BJ (cell line): ENCODE measurements at places on chromosomes 11 and 22. TPM values are rescaled to one million over a fixed set of nuclear protein-coding genes. Genes with fewer than 3 reads are reported as not detected.

DNA sequence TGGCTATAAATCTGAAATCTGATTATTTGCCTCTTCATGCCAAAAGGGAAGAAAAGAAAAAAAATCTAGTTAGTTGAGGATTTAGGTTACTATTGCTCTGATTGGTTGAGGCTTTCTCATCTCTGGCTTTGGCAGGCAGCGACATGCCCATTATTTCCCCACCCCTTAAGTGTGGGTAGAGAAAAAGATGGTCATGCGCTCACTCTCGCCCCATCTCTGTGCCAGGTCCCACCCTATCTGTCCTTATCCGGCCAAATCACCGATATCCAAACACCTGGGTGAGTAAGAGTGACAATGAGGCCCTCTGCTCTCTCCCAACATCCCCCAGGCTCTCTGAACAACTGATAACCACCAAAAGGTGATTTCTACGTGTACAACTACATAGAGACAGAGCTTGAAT lies 31.2 kb upstream of the SNX19 start:
- DNase-seq = no peak

DNA sequence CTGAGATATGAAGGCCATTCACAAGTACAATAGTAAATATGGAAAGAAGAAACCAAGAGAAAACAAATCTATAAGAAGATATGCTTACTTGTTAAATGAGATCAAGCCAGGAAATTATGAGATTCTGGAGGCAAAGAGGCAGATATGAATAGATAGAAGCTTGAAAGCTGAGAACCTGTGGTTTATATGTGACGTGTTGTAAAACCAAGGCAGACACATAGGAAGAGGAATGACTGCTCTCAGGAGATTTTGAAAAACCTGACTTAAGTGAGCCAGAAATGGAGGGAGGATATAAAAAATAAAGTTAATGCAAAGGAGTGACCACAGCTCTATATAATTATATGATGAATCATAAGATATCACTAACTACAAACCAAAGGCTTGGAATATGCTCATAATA lies 1160.5 kb upstream of the CNTN5 start:
- no peak for DNase-seq

DNA sequence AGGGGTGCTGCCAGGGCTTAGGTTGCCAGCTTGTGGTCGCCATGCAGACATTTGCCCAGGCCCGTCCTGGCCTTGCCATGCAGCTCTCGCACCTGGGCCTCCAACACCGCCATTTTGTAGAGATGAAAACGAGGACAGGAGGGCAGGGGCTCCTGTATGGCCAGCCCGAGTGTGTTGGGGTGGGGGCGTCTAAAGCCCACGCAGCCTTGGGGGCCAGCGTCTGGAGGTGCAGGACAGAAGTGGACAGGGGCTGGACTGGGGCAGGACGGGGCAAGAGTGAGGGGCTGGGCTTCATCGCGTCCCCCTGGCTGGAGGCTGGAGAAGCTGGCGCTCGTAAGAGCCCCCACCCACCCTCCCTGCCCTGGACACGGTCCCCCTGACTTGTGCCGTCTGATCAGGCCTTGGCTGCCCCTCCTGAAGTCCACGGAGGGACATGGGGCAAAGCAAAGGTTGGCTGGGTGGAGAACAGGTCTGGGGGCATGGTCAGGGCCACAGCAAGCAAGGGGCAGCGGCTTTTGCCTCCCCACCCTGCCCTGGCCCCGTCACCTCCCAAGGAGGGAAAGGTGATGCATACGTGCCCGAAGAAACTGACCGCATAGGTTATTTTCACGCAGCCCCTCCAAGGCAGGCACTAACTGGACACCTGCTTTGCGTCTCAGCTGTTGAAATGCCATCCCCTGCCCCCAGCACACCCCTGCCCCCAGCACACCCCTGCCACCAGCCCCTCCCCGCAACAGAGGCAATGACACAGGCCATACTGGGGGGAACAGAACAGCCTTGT lies 815 bp downstream of the TNNT3 start:
- no peak for DNase-seq

- no peak for DNase-seq
These were observed 48.0 kb upstream of the CADM1 start for GRCh38 chr11:115552151-115552772.

The NDUFA6 gene
- 76.0 and 85.6 TPM in 2 replicates for polyA plus RNA-seq

The RAG2 gene
- polyA plus RNA-seq = not detected in 2 replicates

The APOC3 gene
- not detected in 2 replicates for polyA plus RNA-seq
